Fibroblast of skin of right quadriceps (primary cell): ENCODE measurements at places on chromosomes 4 and X.

GRCh38 chr4:142801966-142802365 lies 44.1 kb downstream of the INPP4B start:
- DNase-seq, result no peak

- no peak for DNase-seq
These were observed 128.6 kb downstream of the SHROOM3 start for GRCh38 chr4:76563454-76564122.

DNA sequence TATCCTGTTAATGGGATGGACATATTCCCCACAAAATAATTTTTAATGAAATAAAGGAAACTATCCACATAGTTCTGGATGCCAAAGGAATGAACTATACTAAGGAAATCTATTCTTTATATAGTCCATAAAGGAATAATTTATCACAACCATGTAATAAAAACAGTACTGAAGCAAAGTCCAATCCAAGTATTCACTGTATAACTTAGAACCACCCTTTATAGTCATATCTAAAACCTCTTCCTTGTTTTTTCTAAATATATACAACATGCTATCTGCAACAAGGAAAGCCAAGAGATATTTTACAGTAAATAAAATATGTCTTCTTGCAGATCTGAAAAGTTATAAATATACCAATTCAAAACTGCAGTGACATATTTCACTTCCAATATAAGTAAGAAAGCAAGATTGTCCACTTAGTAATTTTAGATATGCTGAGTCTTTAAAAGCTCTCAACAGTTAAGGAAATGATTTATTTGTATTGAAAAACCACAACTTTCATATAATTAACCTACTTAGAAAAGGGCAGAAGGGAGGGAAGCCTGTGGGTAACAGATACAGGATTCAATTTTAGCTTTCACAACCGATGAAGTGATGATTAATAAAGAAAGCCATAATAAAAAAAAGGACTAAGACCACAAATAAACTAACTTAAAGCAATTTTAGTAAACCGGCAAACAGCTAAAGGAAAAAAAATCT lies 8.0 kb downstream of the NR3C2 start:
- DNase-seq, result no peak

- peak; percentile 46 for DNase-seq
These were observed 115.8 kb upstream of the FAT4 start for GRCh38 chr4:125198916-125199315.

DNA sequence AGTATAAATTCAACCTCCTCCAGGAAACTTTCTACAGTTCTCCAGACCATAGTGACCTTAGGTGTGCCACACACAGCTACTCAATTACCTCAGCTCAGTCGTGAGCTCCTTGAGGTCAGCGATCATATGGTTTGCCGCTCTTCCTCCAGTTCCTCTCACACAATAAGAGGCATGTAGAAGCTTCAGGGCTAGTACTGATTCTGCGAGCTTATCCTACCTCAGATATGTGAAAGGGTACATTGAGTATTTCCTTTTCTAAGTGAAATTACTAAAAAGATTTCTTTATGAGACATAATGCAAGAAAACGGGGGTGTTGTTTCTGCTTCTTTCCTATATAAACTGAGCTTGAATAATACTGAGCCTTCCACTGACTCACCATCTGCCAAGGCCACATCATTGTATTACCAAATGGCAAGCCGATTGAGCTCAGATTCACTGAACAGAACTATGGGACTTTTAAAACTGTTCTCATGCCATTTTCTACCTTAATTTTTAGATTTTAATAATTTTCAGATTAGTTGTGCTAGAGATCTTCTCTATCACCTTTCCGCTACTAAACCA lies 183.1 kb downstream of the HS6ST2 start:
- DNase-seq, result no peak

GRCh38 chr4:112173593-112174558 lies 28.6 kb downstream of the FAM241A start:
- peak; percentile 20 for DNase-seq

- no peak for DNase-seq
These were observed 3.9 kb upstream of the NKX6-1 start for GRCh38 chr4:84502955-84503373.

DNA sequence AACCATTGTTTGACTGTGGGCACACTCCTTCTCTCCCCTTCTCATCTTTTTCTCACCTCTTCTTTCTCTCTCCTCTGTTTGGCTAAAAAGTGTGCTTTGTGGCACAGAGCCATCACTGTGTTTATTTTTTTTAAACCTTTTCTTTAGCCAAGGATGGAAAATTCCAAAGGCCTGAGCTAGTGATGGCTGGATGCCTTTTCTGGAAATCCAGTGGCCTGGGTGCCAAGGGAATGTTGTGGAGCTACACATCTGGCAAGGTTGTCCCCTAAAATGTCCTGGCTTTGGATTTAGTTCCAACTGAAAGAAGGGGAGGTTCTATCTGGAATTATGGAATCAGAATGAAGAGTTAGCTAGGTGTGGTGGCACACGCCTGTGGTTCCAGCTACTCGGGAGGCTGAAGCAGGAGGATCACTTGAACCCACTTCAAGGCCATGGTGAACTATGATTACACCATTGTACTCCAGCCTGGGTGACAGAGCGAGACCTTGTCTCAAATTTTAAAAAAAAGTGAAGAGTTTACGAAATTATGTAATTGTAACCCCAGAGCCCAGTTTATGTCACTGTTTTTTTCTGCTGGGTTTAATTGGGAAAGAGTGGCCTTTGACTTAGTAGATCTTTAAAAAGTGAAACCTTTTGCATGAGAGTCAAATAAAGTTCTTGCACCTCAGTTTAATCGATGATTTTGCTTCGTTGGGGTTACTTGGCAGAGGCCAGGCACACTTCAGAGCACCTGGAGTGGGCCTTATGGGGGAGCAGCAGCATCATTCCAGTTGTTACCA lies 17.7 kb downstream of the DOCK11 start:
- no peak for DNase-seq

DNA sequence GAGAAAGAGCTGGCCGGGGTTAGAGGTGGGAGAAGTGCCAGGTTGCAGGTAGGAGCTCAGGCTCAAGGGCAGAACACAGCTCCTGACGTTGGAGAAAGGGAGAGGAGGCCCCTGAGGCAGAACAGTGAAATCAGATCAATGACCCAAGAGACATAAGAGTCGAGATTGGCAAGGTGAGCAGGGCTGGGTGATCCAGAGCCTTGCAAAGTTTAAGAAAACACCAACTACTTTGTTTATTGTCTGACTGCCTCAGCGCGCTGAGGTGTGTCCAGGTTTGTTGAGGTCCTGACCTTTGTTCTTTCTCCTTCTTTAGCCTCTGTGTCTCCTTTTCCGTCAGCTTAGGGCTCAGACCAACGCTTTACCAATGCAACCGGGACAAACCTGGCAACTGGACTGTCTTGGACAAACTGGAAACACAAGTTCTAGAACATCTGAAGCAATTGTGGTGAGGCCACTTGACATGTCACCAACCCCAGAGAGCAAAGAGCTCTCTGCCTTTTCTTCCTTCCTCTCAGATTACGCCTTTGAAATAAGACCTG lies 28.3 kb downstream of the CHRNA9 start:
- DNase-seq, result no peak

GRCh38 chr4:2138846-2139500 lies 79.8 kb downstream of the NAT8L start:
- DNase-seq, result no peak

- no peak for DNase-seq
These were observed 92.0 kb downstream of the APBB2 start for GRCh38 chr4:41122309-41122708.

- no peak for DNase-seq
These were observed 43.7 kb downstream of the TMPRSS11E start for GRCh38 chr4:68490826-68491457.

GRCh38 chr4:80074069-80074468 lies 1.0 kb upstream of the ANTXR2 start:
- no peak for DNase-seq

- DNase-seq, result peak; percentile 13
These were observed 58.5 kb downstream of the ASMT start for GRCh38 chrX:1673337-1673736.

GRCh38 chr4:187491959-187492358 lies 503.6 kb upstream of the ZFP42 start:
- DNase-seq, result peak; percentile 69

GRCh38 chrX:107676559-107677378 lies 48.5 kb downstream of the PRPS1 start:
- DNase-seq, result peak; percentile 84

DNA sequence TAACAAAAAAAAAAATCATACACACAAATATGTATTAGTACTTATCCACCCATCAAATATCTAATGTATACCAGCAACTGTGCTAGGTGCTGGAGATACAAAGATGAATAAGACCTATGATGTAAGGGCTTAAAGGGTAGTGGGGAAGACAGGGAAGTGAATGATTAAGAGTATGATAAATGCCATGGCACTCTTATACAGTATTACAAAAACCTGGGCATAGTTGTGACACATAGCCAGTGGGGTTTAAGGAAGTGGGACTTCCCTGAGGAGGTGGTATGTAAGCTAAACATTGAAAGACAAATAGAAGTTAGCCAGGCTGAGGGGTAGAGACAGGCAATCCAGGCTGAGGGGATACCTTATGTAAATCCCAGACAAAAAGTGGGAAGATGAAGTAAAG lies 23.5 kb downstream of the CHM start:
- DNase-seq, result no peak

- DNase-seq, result peak; percentile 2
These were observed 34.0 kb downstream of the BMP2K start for GRCh38 chr4:78809928-78810835.

DNA sequence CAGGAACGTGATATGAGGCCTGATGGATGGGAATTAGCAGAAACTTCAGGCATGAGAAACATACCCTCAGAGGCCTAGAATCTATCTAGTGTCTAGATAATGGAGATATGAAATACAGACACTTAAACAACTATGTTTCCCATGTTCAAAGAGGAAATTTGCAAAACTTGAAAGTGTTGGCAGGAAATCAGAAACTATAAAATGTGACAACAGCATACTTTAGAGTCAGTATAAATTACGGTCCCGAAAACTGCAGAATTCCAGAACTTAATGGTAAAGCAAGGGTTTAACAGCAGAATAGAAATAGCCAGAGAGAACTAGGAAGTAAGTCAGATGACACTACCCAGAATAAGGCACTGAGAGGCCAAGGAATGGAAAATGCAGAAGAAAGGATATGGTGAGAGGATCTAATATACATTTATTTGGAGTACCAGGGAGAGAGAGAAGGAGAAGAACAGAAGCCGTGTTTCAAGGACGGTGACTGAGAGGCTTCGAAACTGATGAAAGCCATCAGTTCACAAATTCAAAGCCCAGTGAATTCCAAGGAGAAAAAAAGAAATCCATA lies 7.4 kb downstream of the HTT-AS start:
- peak; percentile 55 for DNase-seq

DNA sequence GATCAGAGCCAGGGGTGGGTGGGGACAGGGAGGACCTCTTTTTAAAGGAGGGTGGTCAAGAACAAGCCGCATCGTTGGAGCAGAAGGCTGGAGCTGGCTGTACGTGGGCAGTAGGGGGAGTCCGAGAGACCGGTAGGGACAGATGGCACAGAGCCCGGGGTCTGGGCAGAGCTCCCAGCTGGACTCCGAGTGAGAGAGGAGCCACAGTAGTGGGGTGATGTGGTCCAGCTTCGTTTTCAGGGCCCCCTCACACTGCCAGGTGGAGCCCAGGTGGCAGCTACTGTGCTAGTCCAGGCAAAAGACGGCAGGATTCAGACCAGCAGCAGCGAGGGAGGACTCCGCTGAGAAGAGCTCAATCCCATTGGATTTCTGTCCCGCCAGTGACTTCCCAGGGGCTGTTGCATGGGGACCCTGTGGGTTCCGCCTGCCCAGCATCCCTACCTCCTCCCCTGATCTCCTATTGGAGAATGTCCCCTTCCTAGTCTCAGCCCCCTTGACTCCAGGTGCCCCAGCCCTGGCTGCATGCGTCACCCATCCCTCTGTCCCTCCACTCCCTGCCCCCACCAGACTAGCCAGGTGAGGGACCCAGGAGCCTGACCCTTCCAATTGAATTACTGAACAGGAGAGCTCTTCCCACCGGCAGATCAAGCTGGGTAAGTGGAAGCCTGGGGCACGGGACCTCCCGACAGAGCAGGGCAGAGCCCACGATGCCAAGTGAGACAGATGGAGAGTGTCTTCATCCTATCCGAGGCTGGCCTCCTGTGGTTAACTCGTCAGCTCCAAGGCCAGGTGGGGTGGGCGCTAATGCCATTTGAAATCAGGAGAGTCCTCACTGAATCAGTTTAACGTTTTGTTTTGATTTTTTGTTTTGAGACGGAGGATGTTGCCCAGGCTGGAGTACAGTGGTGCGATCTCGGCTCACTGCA lies 2.9 kb downstream of the ARHGAP4 start:
- no peak for DNase-seq

GRCh38 chr4:24196785-24197184 lies 306.9 kb upstream of the PPARGC1A start:
- DNase-seq, result no peak

DNA sequence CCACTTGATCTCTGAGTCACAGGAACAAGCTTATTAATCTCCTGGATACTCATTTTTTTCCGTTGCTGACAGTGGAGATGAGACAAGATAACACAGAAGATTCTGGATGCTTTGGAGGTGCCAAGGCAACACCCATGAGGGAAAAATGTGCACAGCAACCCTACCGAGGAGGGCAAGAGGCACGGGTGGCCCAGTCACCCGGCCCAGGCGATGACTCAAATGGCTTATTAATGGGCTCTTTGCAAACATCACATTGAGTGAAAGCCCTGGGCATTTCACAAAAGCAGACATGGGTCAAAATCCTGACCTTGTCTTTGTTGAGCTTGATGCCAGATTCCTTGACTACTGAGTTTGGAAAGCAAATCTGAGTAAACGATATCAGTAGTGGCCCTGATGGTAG lies 315.1 kb downstream of the STK32B start:
- peak; percentile 68 for DNase-seq

- peak; percentile 70 for DNase-seq
These were observed 110.6 kb downstream of the DCTD start for GRCh38 chr4:182806259-182807252.

DNA sequence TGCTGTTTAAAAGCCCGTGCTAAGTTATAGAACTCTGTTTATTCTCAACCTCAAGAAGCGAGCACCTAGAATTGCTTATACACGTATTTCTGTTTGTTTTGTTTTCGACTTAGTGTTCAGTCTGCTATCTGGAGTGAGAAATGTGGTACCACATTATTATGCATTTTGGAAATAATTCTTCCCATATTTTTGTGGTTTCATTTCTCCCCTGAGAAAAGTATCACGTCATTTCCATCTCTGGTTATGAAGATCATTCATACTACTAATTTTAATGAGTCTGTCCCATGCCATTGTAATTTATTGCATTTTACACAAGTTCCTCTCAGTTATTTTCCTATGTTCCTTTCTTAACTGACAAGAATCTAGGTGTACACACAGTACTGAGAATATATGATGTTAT lies 186.0 kb downstream of the DCHS2 start:
- peak; percentile 37 for DNase-seq

- DNase-seq, result no peak
These were observed at the start of gene PF4V1 for GRCh38 chr4:73853246-73853704. Gene PF4V1, plus strand, starts transcription at chr4:73853296. Its CDS starts 67 bp downstream, at chr4:73853363.

DNA sequence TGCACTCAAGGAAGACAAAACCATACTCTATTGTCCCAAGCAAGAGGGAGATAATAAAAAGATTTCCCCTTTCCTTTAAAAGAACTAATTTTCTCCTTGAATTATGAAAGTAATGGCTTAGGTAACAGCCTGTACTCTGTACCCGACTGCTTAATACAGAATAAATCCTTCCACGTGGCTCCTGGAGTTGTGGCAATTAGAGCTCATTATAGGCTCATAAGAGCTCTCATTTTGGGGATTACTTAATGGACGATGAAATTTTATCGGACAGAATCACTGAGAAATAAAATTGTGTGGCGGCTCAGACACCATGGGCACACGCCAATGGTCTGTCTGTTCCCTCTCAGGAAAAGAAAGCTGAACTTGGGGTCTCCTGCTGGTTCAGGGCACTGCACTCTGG lies 2.8 kb upstream of the GSX2 start:
- DNase-seq, result no peak

- DNase-seq, result no peak
These were observed 192.5 kb downstream of the TECRL start for GRCh38 chr4:64216741-64217140.
